Activated CD8-positive, alpha-beta memory T cell treated with anti-CD3 and anti-CD28 coated beads for 1 hour (primary cell): ENCODE measurements at places on chromosomes 5 and 9.
A peak's percentile ranks its signal among the peaks of the same experiment; 100 is the strongest.

DNA sequence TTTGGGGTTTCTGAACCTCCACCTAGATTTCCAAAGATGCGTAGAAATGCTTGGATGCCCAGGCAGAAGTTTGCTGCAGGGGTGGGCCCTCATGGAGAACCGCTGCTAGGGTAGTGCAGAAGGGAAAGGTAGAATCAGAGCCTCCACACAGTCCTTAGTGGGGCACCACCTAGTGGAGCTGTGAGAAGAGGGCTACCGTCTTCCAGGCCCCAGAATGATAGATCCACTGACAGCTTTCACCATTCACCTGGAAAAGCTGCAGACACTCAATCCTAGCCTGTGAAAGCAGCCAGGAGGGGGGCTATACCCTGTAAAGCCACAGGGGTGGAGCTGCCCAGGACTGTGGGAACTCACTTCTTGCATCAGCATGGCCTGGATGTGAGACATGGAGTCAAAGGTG is 13.3 kb upstream of the HSDL2 start:
- DNase-seq: no peak

- no peak for DNase-seq
Measured at GRCh38 chr5:175321927-175322532, 122.0 kb downstream of the DRD1 start.

GRCh38 chr5:33474931-33475499 is 34.2 kb downstream of the TARS1 start:
- DNase-seq: no peak

- no peak for DNase-seq
Measured at GRCh38 chr9:129267141-129267540, 89.1 kb upstream of the IER5L start.

DNA sequence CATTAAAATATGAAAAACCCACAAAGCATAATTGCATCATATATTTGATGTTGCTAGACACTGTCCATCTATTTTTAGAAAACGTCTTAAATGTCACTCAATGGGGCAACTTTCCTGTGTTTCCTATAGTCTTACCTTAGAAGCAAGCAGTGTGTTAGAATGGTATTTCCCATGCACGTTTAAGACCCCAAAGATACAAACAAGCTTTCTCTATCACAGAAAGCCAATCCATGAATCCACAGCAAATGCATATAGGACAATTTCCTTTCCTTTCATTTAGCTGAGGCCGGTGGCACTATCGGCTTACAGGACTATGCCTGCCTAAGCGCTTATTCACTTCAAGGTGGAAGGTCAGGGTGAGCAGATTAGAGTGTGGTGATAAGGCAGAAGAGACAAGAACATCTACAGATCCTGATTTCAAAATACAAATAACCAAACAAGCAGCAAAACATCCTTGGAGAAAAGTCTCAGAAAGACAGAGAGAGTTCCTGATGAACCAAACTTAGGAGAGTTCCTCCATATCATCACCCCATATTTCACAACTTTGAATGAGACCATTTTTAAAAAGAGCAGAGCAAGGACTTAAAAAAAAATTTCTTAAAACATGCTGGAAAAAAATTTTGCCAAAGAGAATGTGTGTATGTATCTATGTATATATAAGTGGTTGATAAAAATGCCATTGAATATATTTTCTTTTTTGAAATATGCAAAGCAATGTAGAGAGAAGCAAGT is 57.2 kb downstream of the MEF2C start:
- DNase-seq: no peak

- no peak for DNase-seq
Measured at GRCh38 chr9:4508907-4509589, 18.8 kb downstream of the SLC1A1 start.

- no peak for DNase-seq
Measured at GRCh38 chr5:176677209-176677939, 30.1 kb downstream of the TSPAN17 start.

- no peak for DNase-seq
Measured at GRCh38 chr9:130051855-130052254, 1.9 kb upstream of the GPR107 start.

DNA sequence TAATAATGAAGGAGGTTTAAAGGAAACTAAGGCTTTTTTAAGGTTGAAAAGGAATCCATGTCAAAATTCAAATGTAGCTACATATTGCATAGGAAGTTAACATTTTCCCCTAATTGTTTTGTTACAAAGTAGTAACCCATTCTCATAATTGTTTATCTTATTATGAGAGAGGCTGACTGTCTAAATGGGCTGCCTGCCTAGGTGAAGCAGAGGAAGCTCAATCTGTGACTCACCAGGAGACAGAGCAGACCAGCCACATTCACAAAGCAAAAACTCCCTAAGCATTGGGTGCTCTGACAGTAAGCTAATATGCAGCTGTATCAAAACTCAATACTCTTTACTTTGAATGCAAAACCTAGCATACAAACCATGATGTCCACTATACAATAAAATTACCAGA is 208.5 kb downstream of the ROR2 start:
- DNase-seq: no peak

DNA sequence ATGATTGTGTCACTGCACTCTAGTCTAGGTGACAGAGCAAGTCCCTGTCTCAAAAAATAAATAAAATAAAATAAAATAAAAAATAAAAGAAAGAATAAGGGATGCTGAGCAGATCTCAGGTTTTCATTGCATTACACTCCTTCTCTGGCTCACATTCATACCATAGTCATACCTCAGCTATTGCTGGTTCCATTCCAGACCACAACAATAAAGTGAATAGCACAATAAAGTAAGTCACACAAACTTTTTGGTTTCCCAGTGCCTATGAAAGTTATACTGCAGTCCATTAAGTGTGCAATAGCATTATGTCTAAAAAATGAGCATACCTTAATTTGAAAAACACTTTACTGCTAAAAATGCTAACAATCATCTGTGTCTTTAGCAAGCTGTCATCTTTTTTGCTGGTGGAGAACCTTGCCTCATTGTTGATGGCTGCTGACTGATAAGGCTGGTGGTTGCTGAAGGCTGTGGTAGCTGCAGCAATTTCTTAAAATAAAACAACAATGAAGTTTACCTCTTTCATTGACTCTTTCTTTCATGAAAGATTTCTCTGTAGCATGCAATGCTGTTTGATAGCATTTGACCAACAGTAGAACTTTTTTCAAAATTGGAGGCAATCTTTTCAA is 415.7 kb downstream of the ZNF608 start:
- DNase-seq: no peak

DNA sequence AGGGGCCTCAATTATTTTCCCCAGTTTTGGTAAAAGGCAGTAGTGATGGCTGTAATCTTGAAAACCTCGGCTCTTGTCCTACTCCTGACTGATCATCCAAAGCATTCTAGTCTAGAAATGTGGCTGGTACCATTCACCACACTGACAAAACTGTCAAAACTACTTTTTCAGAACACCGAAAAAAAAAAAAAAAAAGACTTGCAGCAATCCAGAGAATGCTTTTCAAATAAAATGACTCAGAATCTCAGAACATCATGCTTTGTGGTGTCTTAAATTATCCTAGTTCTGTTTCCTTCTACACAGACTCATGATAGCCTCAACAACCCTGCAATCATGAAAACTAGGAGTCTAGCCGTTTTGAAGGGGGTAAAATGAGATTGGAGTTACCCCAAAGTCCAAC is 13.4 kb downstream of the SLC28A3 start:
- no peak for DNase-seq

DNA sequence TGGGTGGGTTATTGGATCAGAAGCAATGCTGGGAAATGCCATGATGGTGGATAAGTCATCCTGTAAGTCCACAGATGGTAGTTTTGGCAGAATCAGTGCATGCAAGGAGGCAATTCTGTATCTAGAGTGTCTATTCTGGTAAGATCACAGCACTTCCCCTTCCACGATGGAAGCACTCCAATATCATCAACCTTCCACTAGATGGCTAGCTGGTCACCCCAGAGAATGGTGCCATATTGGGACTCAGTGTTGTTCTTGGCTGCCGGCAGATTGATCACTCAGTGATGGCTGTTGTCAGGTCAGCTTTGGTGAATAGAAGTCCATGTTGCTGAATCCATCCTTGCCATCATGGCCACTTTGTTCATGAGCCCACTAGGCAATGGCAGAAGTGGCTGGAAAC is 553.5 kb downstream of the CSNK1G3 start:
- DNase-seq: no peak

GRCh38 chr5:32474209-32474854 is 29.8 kb upstream of the ZFR start:
- no peak for DNase-seq

DNA sequence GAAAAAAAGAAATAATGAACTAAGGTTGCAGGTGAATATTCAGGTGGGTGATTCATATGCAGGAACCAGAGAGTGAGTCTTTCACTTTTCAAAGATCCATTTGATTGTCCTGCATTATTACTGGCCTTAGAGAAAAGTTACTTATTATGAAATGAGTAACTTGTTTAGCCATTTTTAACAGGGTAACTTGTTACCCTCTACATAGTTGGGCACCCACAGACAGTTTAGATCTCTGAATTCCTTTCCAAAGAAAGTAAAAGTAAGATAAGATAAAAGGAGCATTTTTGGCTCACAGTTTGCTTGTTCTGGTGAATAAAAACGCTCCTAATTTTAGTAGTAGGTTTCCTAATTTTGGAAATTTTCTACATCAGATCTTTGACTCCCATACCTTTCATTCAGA is 54.1 kb upstream of the DAB2 start:
- no peak for DNase-seq

GRCh38 chr5:90746119-90746518 is 187.5 kb downstream of the ADGRV1 start:
- DNase-seq: no peak

GRCh38 chr9:134333234-134333873 is 7.1 kb downstream of the RXRA start:
- DNase-seq: no peak

- DNase-seq: no peak
Measured at GRCh38 chr5:90675222-90675621, 116.6 kb downstream of the ADGRV1 start.

GRCh38 chr9:108545436-108545835 is 310.4 kb downstream of the ACTL7B start:
- no peak for DNase-seq

DNA sequence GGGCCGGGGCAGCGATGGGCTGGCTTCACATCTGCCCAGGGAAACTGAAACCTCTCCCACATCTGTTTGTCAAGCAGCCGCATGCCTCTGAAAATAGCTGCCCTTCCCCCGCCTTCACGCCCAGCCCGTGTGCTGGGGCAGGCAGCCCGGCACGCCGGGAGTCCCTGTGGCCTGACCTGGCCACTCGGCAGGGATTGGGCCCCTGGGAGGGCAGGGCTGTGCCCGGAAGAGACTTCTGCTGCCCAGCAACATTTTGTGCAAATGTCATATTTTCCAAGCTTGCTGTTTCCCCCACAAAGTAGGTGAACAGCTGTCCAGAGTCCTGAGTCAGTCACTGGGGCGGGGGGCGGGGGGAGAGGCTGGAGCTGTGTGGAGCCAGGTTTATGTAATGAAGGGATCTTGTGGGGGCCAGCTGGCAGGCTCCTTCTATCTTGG is 8.2 kb downstream of the COL27A1 start:
- DNase-seq: no peak

GRCh38 chr5:10580531-10581423 is 16.9 kb downstream of the ANKRD33B start:
- DNase-seq: no peak

GRCh38 chr5:41793141-41793770 is 77.0 kb downstream of the OXCT1 start:
- no peak for DNase-seq

GRCh38 chr5:43396762-43397304 is 15.4 kb downstream of the CCL28 start:
- DNase-seq: peak; percentile 12

GRCh38 chr5:73735032-73735734 is 109.2 kb downstream of the ARHGEF28 start:
- no peak for DNase-seq

DNA sequence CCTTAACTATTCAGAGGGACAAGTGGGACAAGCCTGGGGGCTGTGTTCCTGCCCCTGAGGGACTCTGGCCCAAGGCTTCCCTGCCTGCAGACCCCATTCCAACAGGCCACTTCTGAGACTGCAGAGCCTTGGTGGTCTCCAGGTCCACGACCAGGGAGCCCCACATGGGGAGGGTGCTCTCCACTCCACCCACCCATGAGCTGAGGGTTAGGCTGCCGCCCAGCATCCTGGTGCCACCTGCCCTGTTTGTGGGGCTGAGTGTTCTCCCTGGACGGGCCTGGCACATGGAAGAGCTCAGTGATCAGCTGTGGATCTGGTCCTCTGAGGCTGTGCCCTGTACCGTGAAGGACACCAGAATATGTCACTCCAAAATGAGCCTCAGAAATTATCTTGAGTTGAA is 2.5 kb upstream of the ABO start:
- DNase-seq: no peak

DNA sequence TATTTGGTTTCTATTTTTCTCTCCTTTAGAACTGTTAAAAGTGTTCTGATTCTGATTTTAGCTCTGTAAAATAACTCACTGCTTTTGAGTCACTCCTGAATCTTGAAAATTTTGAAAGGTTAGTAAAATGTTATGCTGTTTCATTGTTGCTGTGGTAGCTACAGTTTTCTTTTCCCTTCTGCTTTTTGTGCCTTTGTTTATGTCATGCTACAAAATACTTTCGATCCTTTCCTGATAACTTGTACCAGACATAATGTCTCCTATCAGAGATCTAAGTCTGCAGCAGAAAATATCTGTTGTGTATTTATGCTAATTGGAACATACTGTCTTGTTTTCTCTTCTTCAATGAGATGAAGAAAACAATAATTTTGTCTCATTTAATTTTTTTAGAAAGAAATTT is 26.9 kb upstream of the CEP120 start:
- DNase-seq: no peak

DNA sequence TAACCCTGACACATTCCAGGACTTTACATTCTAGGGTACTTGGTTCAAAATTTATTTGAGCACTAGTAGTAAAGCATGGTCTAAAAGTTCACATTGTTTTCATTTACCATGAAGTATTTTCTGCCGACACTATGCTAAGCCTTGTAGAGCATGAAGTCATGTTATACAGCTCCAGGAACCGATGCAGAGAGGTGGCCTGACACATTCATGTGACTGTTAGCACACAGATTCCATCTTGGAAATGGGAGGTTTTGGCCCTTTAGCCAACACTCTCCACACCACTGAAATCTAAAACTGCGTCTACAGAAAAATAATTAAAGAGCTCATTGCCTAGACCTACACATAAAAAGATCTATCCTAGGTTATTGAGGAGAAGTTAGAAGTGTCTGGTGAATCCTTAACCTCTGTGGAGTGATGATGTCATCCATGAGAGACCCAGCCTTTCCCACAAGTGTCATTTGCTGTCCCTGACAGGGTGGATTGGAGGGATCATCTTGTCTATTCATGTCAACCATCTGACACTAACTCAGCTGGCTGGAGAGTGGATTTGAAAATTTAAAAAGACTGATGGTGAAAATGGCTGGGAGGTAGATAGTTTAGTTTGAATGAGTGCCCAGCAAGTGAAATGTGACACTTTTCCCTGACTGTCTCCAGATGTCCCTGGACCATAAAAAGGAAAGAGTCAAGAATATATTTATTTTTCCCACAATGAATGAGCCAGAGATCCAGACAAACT is 1.3 kb downstream of the RANBP3L start:
- no peak for DNase-seq

GRCh38 chr5:150077060-150077459 is 9.3 kb downstream of the CSF1R start:
- no peak for DNase-seq
